ENCODE measurements at places on chromosomes 2 and 18.

DNA sequence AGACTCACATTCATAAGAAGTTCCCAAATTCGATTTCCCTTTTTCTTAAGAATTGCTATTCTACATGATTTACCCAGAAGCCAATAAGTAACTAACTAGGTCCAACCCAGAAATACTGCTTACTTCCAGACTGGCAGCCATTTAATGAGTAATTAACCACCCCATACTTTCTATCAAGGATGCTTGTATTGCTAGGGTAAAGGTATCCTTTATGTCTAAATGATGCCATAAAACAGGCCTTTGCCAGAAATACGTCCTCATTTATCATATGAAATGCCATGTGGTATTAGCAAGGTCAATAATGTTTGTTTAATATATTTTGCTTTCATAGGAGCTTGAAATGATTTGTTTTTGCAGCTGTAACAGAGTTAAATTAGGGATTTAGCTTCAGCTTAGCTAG is 56.1 kb downstream of the PLEKHM3 start:
- no peak for DNase-seq

DNA sequence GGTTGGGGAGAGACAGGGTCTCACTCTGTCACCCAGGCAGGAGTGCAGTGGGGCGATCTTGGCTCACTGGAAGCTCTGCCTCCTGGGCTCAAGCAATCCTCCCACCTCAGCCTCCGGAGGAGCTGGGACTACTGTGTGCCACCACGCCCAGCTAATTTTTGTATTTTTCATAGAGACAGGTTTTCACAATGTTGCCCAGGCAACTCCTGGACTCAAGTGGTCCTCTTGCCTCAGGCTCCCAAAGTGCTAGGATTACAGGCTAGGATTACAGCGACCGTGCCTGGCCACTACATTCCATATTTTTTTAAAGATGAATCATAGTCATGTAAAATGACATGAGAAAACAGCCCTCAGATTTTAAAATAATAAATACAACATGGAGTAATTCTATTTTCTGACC is 32.3 kb downstream of the CWC22 start:
- no peak for DNase-seq

GRCh38 chr2:197647961-197648690 is 27.3 kb downstream of the RFTN2 start:
- DNase-seq: no peak

GRCh38 chr2:23532391-23533337 is 147.7 kb downstream of the KLHL29 start:
- DNase-seq: no peak

- no peak for DNase-seq
Measured at GRCh38 chr2:152189622-152190495, 14.3 kb upstream of the STAM2 start.

- DNase-seq: no peak
Measured at GRCh38 chr18:67468038-67468437, 48.5 kb downstream of the DSEL start.

GRCh38 chr2:239298116-239298804 is 102.6 kb downstream of the HDAC4 start:
- DNase-seq: peak; percentile 46

GRCh38 chr2:59752512-59752911 is 800.9 kb downstream of the BCL11A start:
- DNase-seq: no peak

- DNase-seq: no peak
Measured at GRCh38 chr2:230068651-230069055, at the start of gene SLC16A14. Gene SLC16A14, minus strand, starts transcription at chr2:230068924. Its CDS starts 9,572 bp downstream, at chr2:230059352.

GRCh38 chr2:224881846-224882245 is 160.4 kb downstream of the DOCK10 start:
- DNase-seq: no peak

DNA sequence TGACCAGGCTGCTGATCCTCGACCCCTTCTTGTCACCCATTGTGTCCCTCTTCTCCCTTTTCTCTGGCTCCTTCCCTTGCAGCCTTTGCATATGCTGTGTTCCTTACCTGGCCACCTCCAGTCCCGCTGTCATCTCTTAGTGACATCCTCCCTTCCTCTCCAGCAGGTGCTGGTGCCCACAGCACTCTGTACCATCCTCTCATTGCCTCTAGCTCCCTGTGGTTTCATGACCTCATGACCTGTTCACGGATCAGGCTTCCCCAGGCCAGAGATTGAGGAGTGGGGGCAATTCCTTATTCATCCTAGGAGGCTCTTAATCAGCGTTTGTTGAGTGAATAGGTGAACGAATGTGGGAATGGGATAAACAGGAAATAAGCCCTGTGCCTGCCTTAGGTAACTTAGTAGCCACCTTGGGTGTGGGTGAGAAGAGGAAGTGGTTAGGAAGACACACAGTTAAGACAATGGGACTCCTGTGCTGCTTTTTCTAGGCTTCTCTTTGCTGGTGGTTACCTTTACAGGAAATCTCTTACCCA is 35.5 kb downstream of the ITGA6 start:
- DNase-seq: no peak

- no peak for DNase-seq
Measured at GRCh38 chr2:129478902-129479517, 500.5 kb upstream of the RAB6C start.

DNA sequence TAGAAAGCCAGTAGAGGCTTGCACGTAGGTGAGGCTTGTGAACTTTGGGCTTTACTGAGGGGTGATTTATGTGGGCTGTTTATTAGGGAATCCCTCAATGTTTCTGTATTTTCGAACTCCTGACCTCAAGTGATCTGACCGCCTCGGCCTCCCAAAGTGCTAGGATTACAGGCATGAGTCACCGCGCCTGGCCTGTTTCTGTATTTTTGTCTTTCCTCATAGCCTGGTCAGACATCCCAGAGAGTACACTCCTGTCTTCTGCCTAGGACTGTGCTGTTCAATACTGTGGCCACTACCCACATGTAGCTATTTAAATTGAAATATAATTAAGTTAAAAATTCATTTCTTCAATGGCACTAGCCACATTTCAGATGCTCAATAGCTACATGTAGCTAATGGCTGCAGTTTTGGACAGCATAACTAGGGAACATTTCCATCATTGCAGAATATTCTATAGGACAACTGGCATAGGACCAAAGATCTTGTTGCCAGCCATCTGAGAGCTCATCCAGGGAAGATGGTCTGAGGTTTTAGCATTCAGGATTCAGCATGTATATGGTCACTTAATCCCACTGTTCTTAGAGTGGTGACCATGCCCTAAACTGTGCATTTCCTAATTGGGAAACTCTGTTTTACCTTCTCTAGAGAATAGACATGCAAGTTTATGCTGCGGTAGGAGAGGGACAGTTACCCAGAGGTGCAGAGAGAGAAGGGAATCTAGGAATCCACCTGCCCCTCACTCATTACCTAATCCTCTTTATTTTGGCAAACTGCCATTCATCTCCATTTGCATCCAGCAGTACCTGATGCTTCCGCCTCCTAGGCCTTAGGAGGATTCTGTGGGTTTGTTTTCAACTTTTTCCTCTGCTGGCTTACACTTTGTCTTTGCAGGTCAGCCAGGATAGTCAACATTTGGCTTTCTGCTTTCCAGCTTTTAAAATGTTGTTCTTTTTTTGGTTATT is 64.4 kb downstream of the LCLAT1 start:
- DNase-seq: no peak

GRCh38 chr2:201413143-201413542 is 38.1 kb downstream of the TRAK2 start:
- no peak for DNase-seq

DNA sequence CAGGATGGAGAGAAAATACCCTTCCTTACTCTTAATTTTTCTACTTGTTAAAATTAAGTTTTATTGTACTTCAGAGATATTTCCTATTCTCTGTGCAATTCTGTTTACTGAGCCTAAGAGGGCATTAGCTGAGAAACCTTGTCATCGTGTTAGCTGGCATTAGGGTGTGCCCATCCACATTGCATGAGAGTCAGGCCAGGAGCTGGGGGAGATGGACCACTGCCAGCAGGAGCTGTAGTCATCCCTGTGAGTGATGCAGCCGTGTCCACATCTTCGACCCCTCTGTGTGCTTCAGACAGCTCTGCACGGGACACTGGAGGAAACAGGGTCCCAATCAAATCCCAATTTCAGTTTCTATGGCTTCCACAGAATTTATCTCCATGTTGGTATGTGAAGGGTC is 34.2 kb downstream of the ABCA12 start:
- no peak for DNase-seq

DNA sequence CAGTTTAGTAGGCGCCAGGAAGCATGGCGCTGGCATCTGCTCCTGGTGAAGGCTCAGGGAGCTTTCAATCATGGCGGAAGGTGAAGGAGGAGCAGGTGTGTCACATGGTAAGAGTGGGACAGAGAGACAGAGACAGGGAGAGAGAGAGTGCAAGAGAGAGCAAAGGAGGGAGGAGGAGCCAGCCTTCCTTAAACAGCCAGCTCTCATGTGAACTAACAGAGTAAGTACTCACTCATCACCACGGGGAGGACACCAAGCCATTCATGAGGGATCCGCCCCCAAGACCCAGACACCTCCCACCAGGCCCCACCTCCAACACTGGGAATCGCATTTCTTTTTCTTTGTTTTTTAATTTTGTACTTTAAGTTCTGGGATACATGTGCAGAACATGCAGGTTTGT is 40.8 kb upstream of the CLASP1 start:
- no peak for DNase-seq

GRCh38 chr2:204944927-204945326 is 399.7 kb downstream of the PARD3B start:
- no peak for DNase-seq
